ENCODE measurements at places on chromosomes 2 and 18. TPM values are rescaled to one million over a fixed set of nuclear protein-coding genes. Genes with fewer than 3 reads are reported as not detected.

DNA sequence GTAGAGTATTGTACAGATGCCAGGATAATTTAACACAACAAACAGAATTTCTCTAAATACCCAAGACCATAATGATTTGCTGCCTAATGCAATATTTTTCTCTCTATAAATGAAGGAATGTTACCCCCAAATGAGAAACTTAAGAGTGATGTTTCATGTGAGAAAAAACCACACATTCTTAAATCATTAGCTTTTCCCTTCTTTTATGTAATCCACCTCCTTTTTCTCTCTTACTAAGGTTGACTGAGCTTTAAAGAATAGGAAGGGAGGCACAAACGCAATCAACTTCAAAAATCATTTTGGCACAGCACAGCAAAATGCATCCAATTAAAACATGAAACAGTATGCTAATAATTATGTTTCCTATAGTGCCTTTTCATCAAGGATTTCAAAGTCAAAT lies 698.1 kb upstream of the CDH2 start:
- H3K4me1 ChIP-seq: no peaks in the 10 kb centered on the region
- H3K36me3 ChIP-seq: no peaks in the 10 kb centered on the region
- no peaks in the 10 kb centered on the region for H3K27me3 ChIP-seq
- no peak for DNase-seq

GRCh38 chr18:59715966-59716369 lies 18.7 kb upstream of the CCBE1 start:
- H3K4me3 ChIP-seq: no peak overlapping the region
- DNase-seq: no peak
- H3K27me3 ChIP-seq: no peaks in the 10 kb centered on the region
- no peaks in the 10 kb centered on the region for H3K4me1 ChIP-seq
- no peaks in the 10 kb centered on the region for H3K36me3 ChIP-seq

- H3K27ac ChIP-seq: no peak overlapping the region
- no peak for DNase-seq
- H3K27me3 ChIP-seq: no peaks in the 10 kb centered on the region
These were observed 20.0 kb downstream of the ELP2 start for GRCh38 chr18:36149514-36150289.

DNA sequence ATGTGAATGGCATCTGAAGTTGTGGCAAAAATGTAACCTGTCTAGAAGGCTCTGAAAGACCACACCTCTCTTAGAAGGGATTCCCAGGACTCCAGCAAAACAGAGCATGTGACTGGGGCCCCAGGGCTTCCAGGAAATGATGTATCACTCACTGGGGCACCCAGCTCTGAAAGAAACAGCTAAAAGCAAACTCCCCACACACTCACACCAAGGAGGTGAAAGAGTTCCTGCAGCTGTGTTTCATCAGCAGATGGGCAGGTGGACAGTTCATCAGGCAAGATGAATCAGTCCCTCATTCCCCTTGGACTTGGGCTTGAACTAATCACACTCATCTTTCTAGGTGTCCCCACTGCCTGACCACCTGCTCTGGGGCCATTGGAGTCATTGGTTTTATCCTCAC lies 76.2 kb downstream of the CCBE1 start:
- DNase-seq: no peak
- no peak overlapping the region for H3K27ac ChIP-seq
- no peaks in the 10 kb centered on the region for H3K27me3 ChIP-seq
- no peak overlapping the region for H3K4me3 ChIP-seq

DNA sequence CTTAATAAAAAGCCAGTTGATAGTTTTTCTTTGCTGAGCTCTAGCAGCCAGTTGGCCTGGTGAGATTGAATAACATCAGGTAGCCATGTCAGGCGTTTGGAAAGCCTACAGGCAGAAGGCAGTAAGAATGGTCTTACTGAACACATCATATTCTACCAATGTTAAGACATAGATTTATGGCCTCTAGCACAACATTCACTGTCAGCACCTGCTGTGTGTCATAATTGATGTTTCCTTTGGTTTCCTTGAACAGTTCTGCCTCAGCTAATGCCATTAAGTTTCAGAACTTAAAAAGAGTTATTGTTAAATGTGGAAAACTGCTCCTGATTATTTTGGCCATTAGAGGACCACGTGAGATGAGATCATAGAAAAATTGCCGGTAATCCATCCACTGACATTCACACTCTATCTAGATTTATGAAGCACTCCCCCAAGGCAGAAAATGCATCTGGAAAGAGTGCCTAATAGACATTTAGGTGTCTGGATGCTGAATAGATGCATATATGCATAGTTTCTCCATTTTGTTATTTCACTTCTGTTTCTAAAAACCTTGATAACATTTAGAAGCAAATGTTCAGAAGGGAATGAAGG lies 434.7 kb downstream of the PTPRM start:
- H3K27me3 ChIP-seq: no peaks in the 10 kb centered on the region
- no peaks in the 10 kb centered on the region for H3K4me1 ChIP-seq
- H3K4me3 ChIP-seq: no peak overlapping the region
- no peak overlapping the region for H3K27ac ChIP-seq
- H3K36me3 ChIP-seq: no peaks in the 10 kb centered on the region

- no peaks in the 10 kb centered on the region for H3K4me1 ChIP-seq
- no peak overlapping the region for H3K4me3 ChIP-seq
- peaks cover 5% of the 10 kb centered on the region for H3K27me3 ChIP-seq
- no peak overlapping the region for H3K27ac ChIP-seq
- no peak for DNase-seq
These were observed 739.1 kb upstream of the ZEB2 start for GRCh38 chr2:145258903-145259579.

DNA sequence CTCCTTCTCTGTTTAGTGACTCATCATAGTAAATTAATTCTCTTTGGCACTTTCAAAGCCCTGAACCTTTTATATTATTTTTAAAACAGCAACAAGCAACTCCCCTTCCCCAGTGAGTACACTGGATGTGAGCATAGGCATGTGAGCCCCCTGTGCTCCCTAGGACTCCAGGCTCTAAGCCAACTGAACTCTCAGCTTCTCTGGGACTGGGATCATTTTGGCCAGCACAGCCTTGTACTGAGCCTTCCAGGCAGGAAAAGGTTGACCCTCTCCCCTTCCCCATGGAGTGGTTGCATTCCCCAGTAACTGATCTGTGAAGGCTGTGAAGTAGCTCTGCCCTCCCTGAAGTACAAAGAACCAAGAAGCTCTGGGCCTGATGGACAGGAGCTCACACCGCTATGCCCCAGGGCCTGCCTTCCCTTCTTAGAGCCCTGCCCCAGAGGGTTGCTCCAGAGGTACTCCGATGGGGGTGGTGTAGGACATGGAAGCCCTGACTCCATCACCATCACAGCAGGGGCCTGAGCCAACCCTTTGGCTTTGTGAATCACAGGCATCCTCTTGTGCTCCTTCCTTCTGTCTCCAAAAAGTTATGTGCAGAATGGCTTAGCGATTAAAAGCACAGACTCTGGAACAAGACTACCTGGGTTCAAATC lies 57.8 kb downstream of the ADD2 start:
- no peak for DNase-seq
- H3K4me1 ChIP-seq: no peaks in the 10 kb centered on the region
- no peaks in the 10 kb centered on the region for H3K27me3 ChIP-seq
- H3K36me3 ChIP-seq: no peaks in the 10 kb centered on the region

GRCh38 chr2:160331258-160332025 lies 131.4 kb upstream of the ITGB6 start:
- no peak overlapping the region for H3K4me3 ChIP-seq
- peaks cover 77% of the 10 kb centered on the region for H3K4me1 ChIP-seq
- no peak for DNase-seq
- no peaks in the 10 kb centered on the region for H3K36me3 ChIP-seq

DNA sequence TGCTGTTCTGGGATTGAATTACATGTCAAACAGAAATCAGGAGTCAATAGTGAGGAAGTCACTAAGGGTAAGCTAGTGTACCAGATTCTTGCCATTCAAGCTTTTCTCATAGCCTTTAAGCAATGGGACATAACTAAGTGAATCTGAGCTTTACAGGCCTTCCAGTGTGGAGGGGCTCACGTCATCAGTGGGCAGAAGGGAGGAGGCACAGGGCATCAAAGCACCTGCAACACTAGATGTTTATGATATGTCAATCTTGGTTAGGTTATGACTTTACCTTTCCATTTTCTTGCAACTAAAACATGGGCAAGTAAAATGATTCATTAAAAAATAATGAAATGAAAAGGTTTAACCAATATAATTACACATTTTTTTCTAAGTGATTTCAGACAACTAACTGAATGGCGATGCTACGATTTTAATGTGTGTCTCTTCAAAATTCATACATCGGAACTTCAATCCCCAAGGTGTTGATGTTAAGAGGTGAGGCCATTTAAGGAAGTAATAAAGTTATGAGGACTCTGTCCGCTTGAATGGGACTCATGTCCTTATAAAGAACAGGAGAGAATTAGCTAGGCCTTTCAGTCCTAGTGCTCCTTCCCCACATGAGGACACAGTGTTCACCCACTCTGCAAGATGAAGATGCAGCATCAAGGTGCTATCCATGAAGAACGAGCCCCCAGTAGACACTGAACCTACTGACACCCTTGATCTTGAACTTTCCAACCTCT lies 1169.2 kb upstream of the NXPH2 start:
- no peak for DNase-seq
- no peak overlapping the region for H3K27ac ChIP-seq
- no peaks in the 10 kb centered on the region for H3K27me3 ChIP-seq

RAB6C gene
- not detected for polyA plus RNA-seq
